ENCODE measurements at places on chromosomes 6 and 20. TPM values are rescaled to one million over a fixed set of nuclear protein-coding genes. Genes with fewer than 3 reads are reported as not detected.

PDYN gene
- polyA plus RNA-seq: not detected

MLN gene
- not detected for polyA plus RNA-seq

KHDC1 gene
- 4.5 TPM for polyA plus RNA-seq

MMS22L gene
- polyA plus RNA-seq: 10.4 TPM

RXRB gene
- polyA plus RNA-seq: 19.1 TPM

FOXC1 gene
- 3.3 TPM for polyA plus RNA-seq

SSTR4 gene
- polyA plus RNA-seq: not detected

TNFRSF6B gene
- polyA plus RNA-seq: 0.63 TPM

ETV7 gene
- 0.12 TPM for polyA plus RNA-seq

ULBP2 gene
- 4.5 TPM for polyA plus RNA-seq

NR2E1 gene
- not detected for polyA plus RNA-seq

GOPC gene
- 33.0 TPM for polyA plus RNA-seq

GGTLC1 gene
- not detected for polyA plus RNA-seq

NOX3 gene
- polyA plus RNA-seq: not detected

RRP36 gene
- polyA plus RNA-seq: 54.0 TPM

TRIM10 gene
- polyA plus RNA-seq: 0.03 TPM

AURKA gene
- 107 TPM for polyA plus RNA-seq

RCAN2 gene
- polyA plus RNA-seq: not detected

DEFB132 gene
- not detected for polyA plus RNA-seq

RIN2 gene
- 22.4 TPM for polyA plus RNA-seq

RAET1L gene
- 0.22 TPM for polyA plus RNA-seq

EBF4 gene
- 2.8 TPM for polyA plus RNA-seq

VWA7 gene
- 1.1 TPM for polyA plus RNA-seq

NUDT3 gene
- polyA plus RNA-seq: 5.6 TPM

RBPJL gene
- polyA plus RNA-seq: not detected

LPA gene
- not detected for polyA plus RNA-seq

SCUBE3 gene
- polyA plus RNA-seq: 0.13 TPM

EYA2 gene
- polyA plus RNA-seq: 4.5 TPM

RPS18 gene
- 3,639 TPM for polyA plus RNA-seq

BTN3A1 gene
- 3.8 TPM for polyA plus RNA-seq

SYCP2L gene
- 2.6 TPM for polyA plus RNA-seq

CLIC5 gene
- polyA plus RNA-seq: not detected

TBXT gene
- polyA plus RNA-seq: not detected

LY6G6D gene
- not detected for polyA plus RNA-seq

HM13 gene
- 178 TPM for polyA plus RNA-seq

Measured in A549 (cell line).